ENCODE measurements at places on chromosomes 6 and 20. TPM values are rescaled to one million over a fixed set of nuclear protein-coding genes. Genes with fewer than 3 reads are reported as not detected.

OPRM1 gene
- not detected for total RNA-seq

SMLR1 gene
- total RNA-seq = not detected

DEFB124 gene
- not detected for total RNA-seq

SIRPD gene
- not detected for total RNA-seq

LGSN gene
- total RNA-seq = not detected

DZANK1 gene
- 1.0 TPM for total RNA-seq

LZTS3 gene
- total RNA-seq = 1.6 TPM

PRND gene
- not detected for total RNA-seq

TGM3 gene
- total RNA-seq = not detected

PLCB1 gene
- total RNA-seq = 0.14 TPM
